Germinal center (tissue), 1 donor: ENCODE measurements at places on chromosomes 1 and 21.
A peak's percentile ranks its signal among the peaks of the same experiment; 100 is the strongest.

- no peak for DNase-seq
These were observed 149.3 kb downstream of the AK5 start for GRCh38 chr1:77430966-77431690.

DNA sequence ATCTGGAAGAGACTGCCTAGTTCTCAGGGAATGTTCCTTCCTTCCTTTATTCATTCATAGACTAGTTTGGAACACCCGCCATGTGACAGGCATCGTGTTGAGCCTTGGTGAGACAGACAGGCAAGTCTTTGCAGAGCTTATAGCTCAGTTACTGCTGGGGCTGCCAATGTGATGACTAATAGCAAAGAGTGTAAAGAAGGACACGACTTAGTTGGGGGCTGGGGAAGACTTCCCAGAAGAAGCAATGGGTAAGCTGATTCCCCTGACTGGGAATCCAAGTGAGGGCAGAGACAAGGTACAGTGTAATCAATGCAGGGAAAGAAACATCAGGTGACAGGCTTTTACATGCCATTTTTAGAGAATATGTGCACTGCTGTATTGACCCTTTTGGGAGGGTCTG, 51.2 kb downstream of the TENT5C start:
- no peak for DNase-seq

- no peak for DNase-seq
These were observed 11.0 kb downstream of the DMRTB1 start for GRCh38 chr1:53470155-53470554.

DNA sequence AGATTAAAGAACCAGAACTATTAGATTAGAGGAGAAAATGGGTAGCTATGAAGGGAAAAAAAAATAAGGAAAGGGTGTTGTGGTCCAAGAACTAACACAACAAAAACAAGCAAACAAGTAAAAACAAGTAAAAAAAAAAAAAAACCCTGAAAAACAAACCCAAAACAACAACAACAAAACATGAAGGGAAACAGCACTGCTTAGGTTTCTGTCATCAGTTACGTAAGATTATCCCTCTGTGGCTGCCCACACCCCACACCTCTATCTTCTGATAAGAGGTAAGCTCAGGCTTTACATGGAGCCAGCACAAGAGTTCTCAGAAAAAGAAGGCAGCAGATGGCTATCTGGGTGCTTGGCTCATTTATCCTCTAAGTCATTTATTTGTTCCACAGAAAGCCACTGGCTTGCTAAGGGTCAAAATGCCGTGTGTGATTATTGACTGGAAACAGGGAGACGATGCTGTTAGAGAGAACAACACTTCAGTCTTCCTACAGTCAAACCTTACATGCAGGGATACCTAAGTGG, 57.5 kb downstream of the KIAA0319L start:
- no peak for DNase-seq

DNA sequence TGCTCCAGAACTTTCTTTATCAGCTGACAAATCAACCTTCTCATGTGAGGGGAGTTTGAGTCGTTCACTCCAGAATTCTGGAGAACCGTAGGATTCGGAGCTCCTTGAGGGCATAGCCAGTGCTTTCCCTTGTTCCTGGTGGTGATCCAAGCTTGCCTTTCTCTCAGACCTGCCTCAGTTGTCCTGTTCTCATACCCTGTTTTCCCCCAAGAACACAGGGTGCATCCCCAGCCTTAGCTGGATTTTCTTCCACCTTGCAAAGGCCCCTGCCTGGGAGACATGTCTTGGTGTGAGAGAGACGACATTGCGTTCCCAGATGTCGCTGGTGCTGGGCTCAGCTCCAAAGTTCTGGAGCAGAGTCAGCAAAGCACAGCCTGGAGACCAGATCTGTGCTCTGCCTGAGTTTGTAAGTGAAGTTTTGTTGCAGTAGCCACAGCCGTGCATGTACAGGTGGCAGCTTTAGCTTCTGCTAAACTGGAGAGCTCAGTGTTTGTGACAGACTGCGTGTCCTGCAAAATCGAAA, 40.0 kb downstream of the ABCG1 start:
- DNase-seq: no peak

- no peak for DNase-seq
These were observed 63.9 kb upstream of the HSD17B7 start for GRCh38 chr1:162726555-162726954.

GRCh38 chr1:23651069-23651808, 40.4 kb upstream of the RPL11 start:
- DNase-seq: no peak

GRCh38 chr1:221869779-221870178, 127.9 kb upstream of the DUSP10 start:
- no peak for DNase-seq

GRCh38 chr1:22930240-22930912, 42.3 kb downstream of the LACTBL1 start:
- DNase-seq: peak; percentile 66

GRCh38 chr1:219538886-219539285, 74.0 kb downstream of the ZC3H11B start:
- no peak for DNase-seq

GRCh38 chr1:77824079-77824478, 44.6 kb downstream of the MIGA1 start:
- no peak for DNase-seq

- peak; percentile 63 for DNase-seq
These were observed 90.5 kb downstream of the EDEM3 start for GRCh38 chr1:184664042-184664660.

DNA sequence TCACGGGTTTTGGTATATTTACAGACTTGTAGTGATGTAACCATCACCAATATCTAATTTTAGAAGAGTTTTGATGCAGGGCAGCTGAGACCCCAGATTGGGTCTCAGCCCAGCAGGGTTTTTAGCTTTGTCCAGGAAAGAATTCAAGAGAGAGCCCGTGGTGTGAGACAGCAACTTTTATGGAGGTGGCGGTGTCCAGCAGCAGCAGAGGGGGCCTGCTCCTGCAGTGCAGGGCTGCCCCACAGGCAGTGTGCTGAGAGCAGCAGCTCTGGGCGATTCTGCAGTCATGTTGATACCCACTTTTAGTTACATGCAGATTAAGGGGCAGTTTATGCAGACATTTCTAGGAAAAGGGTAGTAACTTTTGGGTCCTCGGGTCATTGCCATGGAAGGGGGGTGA, 1.8 kb upstream of the EPHX1 start:
- DNase-seq: no peak

GRCh38 chr1:203458078-203458477, 17.5 kb upstream of the PRELP start:
- no peak for DNase-seq

- no peak for DNase-seq
These were observed 262.2 kb downstream of the AJAP1 start for GRCh38 chr1:4916610-4917009.

GRCh38 chr21:41871293-41872030, 7.7 kb downstream of the PRDM15 start:
- no peak for DNase-seq

DNA sequence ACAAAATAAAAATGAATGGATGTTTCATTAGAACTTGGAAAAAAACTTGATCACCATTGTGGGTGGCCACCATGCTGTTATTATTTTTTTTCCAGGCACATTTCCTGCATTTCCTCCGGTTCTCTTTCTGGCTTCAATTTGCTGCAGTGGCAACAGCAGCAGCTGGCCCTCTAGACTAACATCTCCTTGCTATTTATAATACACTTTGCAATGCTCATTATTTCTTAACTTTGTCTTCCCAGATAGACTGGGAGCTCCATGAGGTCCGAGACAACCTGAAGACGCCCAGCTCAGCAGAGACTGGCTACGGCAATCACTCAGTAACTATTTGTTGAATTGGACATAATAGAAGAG, 53.4 kb upstream of the ATP5PO start:
- no peak for DNase-seq

DNA sequence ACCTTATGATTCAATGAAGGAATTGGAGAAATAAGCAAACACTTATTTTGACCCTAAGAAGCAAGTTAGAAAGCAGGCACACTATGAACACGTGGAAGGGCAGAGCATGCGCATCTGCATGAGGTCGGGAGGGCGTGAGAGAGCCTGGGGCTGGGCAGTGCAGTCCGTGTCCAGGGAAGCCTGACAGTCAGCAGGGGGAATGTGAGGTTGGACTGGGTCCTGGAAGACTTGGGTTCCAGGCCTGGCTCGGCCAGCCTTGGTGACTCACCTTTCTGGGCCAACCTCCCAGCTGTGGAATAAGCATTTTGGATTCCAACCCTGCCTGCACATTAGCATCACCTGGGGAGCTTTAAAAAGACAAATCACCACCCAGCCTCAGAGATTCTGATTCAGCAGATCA, 26.6 kb upstream of the LMX1A start:
- DNase-seq: no peak

- DNase-seq: peak; percentile 40
These were observed 2.1 kb downstream of the SLC66A1 start for GRCh38 chr1:19313961-19314882.

DNA sequence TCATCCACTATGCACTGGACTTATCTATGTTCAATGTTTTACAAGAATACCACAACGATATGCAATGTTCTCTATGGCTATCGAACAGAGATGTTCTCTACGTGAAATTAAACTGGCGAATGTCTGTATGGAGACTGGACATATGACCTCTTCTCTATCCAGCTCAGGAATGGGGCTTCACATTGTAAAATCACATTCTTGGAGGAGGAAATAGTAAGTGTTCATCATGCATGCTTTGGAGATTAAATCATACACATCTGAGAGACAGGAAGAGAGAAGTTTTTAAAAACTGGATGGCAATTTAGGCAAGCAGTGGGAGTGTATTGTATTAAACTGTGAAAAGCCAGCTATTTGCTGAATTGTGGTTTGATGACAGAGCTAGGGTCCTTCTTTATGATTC, 47.9 kb upstream of the RGL1 start:
- DNase-seq: no peak

GRCh38 chr1:207973898-207974568, 63.1 kb upstream of the CD34 start:
- no peak for DNase-seq

GRCh38 chr1:88695781-88696180, 11.7 kb downstream of the PKN2 start:
- no peak for DNase-seq

GRCh38 chr1:1402072-1402900, 3.2 kb upstream of the CCNL2 start:
- no peak for DNase-seq

GRCh38 chr21:43721939-43722338, 3.0 kb downstream of the PDXK start:
- DNase-seq: no peak

GRCh38 chr21:42216726-42217572, 2.0 kb upstream of the ABCG1 start:
- no peak for DNase-seq

DNA sequence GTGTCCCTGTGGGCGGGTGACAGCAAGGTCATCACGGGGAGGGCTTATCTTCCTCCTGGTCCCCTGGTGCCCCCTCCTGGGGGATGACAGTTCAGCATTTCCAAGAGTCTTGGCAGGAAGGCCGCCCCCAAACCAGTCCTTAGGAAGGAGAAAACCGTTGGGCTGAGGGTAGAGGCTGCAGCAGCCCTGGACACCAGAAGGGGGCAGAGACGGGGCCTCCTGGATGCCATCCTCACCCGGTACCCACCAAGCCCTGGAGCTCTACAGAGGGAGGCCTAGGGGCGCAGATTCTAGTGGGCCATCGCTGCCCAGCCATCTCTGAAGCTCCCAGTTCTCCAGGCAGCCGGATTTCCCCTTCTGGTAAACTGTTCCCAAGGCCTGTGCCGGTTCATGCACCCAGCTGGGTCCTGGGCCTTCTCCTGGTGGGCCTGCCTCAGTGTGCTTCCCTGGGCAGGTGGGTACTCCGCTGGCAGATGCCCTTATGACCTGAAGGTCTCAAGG, 14.8 kb upstream of the ZNF669 start:
- DNase-seq: peak; percentile 52

- peak; percentile 27 for DNase-seq
These were observed 8.5 kb downstream of the CCT8 start for GRCh38 chr21:29064850-29065481.

DNA sequence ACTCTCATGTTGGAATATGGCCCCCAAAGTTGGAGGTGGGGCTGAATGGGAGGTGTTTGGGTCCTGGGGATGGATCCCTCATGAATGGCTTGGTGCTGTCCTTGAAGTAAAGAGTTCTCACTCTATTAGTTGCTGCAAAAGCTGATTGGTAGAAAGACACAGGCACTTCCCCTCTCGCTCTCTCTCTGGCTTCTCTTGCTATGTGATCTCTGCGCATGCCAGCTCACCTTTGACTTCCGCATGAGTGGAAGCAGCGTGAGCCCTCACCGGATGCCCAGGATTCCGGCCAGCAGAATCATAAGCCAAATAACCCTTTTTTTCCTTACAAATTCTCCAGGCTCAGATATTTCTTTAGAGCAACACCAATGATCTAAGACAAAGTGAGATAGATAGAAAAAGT, 20.9 kb upstream of the CCSAP start:
- no peak for DNase-seq

DNA sequence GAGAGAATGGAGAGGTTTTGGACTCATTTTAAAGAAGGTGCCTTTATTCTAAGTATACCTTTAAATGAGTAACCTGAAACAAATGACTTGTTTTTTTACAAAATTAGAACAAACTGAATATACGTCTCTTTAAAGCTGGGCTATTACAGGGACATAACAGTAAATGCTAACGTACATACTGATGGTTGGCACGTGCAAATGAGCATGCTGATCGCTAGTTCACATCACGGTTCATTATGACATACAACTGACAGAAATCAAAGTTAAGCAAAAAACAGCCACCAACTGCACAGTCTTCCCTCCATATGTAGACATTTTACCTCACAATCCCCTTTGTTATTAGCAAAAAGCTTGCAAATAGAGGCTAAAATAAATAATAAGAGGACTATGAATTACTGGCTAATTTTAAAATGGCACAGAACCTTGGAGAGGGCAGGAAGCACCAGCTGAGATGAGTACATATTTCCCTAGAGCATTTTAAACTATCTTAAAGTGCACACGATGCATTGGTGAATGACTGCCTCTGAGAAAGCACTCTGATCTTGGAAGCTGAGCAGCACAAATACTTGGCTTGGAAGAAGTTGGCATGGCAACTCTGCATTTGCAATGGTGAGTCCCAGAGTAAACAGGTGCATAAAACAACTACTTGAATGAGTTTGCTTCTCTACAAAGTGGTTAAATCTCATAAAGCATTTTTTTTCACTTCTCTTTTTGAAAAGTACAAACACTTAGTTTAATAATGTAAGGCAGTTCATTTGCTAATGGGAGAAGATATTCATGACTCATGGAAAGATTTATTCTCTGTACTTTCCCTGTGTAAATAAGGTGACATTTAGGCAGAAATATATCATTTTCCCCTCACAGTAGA, 204.7 kb downstream of the LHX8 start:
- DNase-seq: peak; percentile 17

GRCh38 chr1:160354388-160354985, 11.3 kb downstream of the NCSTN start:
- DNase-seq: peak; percentile 37
